ENCODE measurements at places on chromosomes 1 and 21.

- DNase-seq = no peak
Observed at GRCh38 chr1:172398970-172399755, 21.3 kb upstream of the C1orf105 start.

- no peak for DNase-seq
Observed at GRCh38 chr21:42190486-42190863, 28.5 kb upstream of the ABCG1 start.

DNA sequence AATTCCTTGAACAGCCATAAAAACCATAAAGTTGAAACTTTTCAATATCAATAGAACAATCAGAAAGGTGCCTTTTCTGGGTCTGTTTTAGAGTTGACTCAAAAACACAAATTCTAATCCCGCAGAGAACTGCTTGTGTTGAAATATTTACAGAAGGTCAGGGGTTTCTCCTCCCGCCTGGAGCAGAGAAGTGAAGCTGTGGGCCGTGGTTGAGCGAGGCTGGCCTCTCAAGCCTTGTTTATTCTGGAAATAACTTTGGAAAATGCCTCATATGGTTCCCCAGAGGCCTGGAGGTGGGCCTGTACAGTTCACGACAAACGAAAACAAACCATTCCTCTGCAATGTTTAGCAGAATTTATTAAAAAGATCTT is 90.8 kb upstream of the ERRFI1 start:
- DNase-seq = no peak

- DNase-seq = no peak
Observed at GRCh38 chr1:27611450-27611849, 7.5 kb upstream of the AHDC1 start.

GRCh38 chr1:231177936-231178335 is 16.1 kb downstream of the TRIM67 start:
- no peak for DNase-seq

DNA sequence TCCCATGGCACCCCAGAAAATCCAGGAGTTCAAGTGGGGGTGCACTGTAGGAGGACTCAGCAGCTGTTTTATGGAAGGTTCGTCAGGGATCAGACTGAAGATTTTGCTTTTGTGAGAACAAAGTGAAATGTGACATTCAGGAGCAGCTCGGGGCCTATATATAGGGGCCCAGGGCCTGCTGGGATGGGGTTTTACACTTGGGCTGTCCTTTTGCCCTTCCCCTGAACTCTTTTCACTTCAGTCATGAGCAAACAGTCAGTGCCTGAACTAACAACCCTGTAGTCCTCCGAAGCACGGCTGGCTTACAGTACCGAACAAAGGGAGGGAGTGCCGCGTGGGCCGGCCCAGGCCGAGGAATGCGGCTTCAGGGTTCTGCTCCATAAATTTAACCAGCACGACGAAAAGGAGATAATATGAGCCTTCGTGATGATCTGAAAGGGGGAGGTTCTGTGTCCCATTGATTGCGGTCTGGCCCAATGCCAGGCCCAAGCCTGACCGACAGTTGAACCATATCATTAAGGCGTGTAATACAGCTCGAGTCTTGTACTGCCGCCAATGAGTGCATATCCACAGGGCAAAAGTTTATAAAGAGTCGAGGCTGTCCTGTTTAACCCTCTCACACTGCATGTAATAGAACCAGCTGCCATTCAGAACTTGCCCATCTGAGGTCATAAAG is 139.9 kb downstream of the DHRS3 start:
- no peak for DNase-seq

DNA sequence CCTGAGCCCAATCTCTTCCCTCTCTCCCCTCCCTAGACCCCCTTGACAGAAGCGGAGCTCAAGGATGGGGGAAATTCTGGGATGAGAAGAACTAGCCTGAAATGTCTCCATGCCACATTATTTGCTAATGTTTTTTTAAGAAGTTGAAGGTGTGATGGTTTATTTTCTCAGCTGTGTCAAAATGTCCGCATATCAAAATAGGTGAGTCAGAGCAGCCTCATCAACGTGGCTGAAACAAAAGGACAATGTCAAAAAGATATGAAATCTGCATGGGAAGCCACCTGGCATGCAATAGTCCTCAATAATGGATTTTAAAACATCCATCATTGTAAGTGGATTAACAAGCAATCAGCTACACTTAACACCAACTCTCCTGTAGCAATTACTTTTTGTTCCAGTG is 101.4 kb downstream of the BEND5 start:
- DNase-seq = no peak

DNA sequence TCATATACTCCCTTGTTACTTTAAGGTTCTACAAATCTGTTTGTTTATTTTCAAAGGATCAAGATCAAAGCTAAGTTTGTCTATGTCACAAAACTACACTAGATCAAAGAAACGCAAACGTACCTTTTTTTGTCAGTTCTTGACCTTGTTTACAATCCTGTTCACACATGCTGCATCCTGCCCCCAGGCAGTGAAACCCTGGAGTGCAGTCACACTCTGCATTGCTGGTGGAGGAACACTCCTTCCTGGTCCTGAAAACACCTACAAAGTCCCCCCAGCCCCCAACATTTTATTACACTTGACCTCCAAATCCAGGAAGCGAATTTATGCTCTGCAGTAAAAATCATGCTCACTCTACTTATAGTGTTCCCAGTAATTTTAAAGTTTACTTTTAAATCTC is 2.6 kb downstream of the TNFRSF9 start:
- DNase-seq = no peak

DNA sequence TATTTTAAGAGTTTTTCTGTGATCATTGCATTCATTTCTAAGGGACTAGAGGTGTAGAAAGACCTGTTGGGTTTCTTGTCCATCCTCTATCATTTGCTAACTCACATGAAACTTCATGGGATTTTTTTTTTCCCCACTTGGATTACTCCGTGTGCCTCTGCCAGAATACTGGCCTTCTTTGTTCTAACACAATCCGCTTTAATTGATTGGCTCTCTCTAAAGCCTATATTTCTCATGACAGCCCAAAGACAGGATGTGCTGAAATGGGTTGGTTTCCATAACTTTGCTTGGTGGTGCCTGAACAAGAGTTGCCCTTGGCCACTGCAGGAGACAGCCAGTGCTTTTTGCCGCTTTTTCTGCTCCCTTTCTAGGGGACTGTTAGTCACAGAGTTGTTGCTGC is 12.2 kb downstream of the CACHD1 start:
- DNase-seq = no peak

- DNase-seq = no peak
Observed at GRCh38 chr1:153598309-153599172, 14.4 kb downstream of the S100A16 start.

GRCh38 chr1:66695116-66695515 is 57.1 kb upstream of the DYNLT5 start:
- DNase-seq = no peak

Measured in CD8-positive, alpha-beta T cell (primary cell).